Upper lobe of right lung (tissue), 1 donor: ENCODE measurements at places on chromosomes 16 and 17. TPM values are rescaled to one million over a fixed set of nuclear protein-coding genes. Genes with fewer than 3 reads are reported as not detected.

Gene LPO
- not detected for total RNA-seq

Gene LRRC37A
- 1.9 TPM for total RNA-seq

Gene PMP22
- total RNA-seq, result 157 TPM

Gene CCDC200
- total RNA-seq, result not detected

Gene FAHD1
- total RNA-seq, result 17.2 TPM

Gene UMOD
- not detected for total RNA-seq

Gene HOXB4
- total RNA-seq, result 4.9 TPM

Gene KRTAP4-4
- total RNA-seq, result not detected

Gene DRC3
- 3.3 TPM for total RNA-seq

Gene EMC6
- 28.6 TPM for total RNA-seq
